ENCODE measurements at places on chromosomes 5 and 9. TPM values are rescaled to one million over a fixed set of nuclear protein-coding genes. Genes with fewer than 3 reads are reported as not detected.

Gene UGT3A2
- total RNA-seq: not detected

Gene C5orf52
- total RNA-seq: not detected

Gene TTC23L
- not detected for total RNA-seq

Gene ZBTB43
- 6.1 TPM for total RNA-seq

Gene BAAT
- 0.58 TPM for total RNA-seq

Gene SPINK4
- not detected for total RNA-seq
